ENCODE measurements at places on chromosomes 2 and 18.

GRCh38 chr18:49849331-49850217 is 36.2 kb upstream of the ACAA2 start:
- DNase-seq: no peak

DNA sequence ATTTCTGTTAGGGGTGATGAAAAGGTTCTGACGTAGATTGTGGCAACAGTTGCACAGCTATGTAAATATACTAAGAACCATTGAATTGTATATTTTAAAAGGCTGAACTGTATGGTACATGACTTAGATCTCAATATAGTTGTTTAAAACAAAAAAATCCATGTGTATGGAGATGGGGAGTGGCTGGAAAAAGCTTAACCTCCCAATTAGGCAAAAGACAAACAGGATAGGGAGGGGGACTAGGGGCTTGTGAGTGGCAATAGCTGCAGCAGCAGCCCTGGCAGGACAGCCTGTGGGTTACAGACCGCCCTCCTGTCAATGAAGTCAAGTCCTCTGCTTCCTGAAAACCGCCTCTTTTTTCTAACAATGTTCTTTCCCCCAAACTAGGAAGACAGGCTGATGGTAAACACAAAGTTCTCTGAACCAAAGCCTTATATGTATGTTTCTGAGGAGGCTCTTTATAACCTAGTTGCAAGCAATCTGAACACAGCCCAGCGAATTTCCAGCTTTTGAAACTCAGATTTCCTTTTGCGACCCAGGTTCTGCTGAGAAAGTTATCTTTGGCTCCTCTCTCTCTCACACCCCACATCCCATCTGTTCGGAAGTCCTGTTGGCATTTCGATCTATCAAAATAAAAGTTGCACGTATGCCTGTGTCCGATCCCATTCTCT is 10.3 kb downstream of the ATP8B1 start:
- no peak for DNase-seq

DNA sequence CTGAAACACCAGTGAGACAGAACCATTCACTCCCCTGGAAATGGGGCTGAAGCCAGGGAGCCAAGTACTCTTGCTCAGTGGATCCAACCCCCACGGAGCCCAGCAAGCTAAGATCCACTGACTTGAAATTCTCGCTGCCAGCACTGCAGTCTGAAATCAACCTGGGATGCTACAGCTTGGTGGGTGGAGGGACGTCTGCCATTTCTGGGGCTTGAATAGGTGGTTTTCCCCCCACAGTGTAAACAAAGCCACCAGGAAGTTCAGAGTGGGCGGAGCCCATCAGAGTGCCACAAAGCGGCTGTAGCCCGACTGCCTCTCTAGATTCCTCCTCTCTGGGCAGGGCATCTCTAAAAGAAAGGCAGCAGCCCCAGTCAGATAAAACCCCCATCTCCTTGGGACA is 292.8 kb downstream of the LNPK start:
- no peak for DNase-seq

GRCh38 chr2:65064728-65065552 is 8.7 kb downstream of the CEP68 start:
- DNase-seq: no peak

- DNase-seq: no peak
Observed at GRCh38 chr2:212692466-212692865, 153.9 kb upstream of the ERBB4 start.

GRCh38 chr2:205768815-205769494 is 86.7 kb downstream of the NRP2 start:
- DNase-seq: no peak
